ENCODE measurements at places on chromosomes 1 and 21. TPM values are rescaled to one million over a fixed set of nuclear protein-coding genes. Genes with fewer than 3 reads are reported as not detected.

DNA sequence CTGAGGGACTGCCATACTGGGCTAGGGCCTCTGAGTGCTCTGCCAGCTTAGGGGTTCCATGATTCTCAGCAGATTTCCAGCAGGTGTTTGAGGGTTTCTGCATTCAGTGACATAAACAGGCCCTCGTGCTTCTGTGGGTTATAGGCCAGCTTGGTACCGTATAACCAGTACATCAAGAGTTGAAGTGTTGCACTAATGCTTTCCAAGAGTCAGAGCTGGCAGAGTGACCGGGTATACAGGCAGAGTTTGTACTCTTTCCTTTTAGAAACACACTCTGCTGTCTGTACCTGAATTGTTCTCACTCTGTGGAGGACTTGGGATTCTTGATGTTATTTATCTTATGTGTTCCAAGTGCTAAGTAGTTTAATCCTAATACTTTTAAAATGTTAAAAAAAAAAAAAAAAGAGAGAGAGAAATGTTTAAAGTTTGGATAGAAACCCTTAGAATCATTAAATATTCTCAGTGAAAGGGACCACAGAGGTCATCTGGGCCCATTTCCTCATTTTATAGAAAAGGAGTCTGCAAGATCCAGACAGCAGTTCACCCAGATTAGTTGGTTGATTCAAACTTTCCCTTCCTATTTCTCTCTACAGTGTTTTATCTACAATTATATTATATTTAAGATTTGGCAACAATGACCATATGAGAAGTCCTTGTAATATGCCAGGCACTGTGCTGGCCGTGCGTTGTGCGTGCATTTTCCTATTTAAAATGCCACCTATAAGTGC is 325.8 kb downstream of the KIF26B start:
- H3K36me3 ChIP-seq = no peaks in the 10 kb centered on the region
- no peak overlapping the region for H3K27ac ChIP-seq
- H3K4me1 ChIP-seq = no peaks in the 10 kb centered on the region
- H3K4me3 ChIP-seq = no peak overlapping the region

Gene C4BPA
- polyA plus RNA-seq = 0.38 TPM

GRCh38 chr1:205191622-205192021 is 19.9 kb downstream of the DSTYK start:
- no peaks in the 10 kb centered on the region for H3K27me3 ChIP-seq
- DNase-seq = no peak
- peaks cover 8% of the 10 kb centered on the region for H3K36me3 ChIP-seq
- H3K4me1 ChIP-seq = peaks cover 14% of the 10 kb centered on the region

GRCh38 chr1:159795534-159795933 is 6.6 kb upstream of the FCRL6 start:
- no peak overlapping the region for H3K4me3 ChIP-seq
- H3K4me1 ChIP-seq = no peaks in the 10 kb centered on the region
- no peaks in the 10 kb centered on the region for H3K27me3 ChIP-seq
- no peak overlapping the region for H3K27ac ChIP-seq
- H3K36me3 ChIP-seq = no peaks in the 10 kb centered on the region

- H3K4me1 ChIP-seq = peaks cover 15% of the 10 kb centered on the region
- H3K36me3 ChIP-seq = peaks cover 69% of the 10 kb centered on the region
- peak; percentile 36 for DNase-seq
- H3K27me3 ChIP-seq = no peaks in the 10 kb centered on the region
Observed at GRCh38 chr1:27360159-27361043, 6.4 kb downstream of the MAP3K6 start.

Gene FALEC
- polyA plus RNA-seq = not detected

GRCh38 chr1:162090378-162090777 is 20.9 kb downstream of the NOS1AP start:
- H3K36me3 ChIP-seq = no peaks in the 10 kb centered on the region
- H3K4me3 ChIP-seq = no peak overlapping the region
- no peaks in the 10 kb centered on the region for H3K4me1 ChIP-seq
- H3K27me3 ChIP-seq = no peaks in the 10 kb centered on the region
- no peak for DNase-seq

DNA sequence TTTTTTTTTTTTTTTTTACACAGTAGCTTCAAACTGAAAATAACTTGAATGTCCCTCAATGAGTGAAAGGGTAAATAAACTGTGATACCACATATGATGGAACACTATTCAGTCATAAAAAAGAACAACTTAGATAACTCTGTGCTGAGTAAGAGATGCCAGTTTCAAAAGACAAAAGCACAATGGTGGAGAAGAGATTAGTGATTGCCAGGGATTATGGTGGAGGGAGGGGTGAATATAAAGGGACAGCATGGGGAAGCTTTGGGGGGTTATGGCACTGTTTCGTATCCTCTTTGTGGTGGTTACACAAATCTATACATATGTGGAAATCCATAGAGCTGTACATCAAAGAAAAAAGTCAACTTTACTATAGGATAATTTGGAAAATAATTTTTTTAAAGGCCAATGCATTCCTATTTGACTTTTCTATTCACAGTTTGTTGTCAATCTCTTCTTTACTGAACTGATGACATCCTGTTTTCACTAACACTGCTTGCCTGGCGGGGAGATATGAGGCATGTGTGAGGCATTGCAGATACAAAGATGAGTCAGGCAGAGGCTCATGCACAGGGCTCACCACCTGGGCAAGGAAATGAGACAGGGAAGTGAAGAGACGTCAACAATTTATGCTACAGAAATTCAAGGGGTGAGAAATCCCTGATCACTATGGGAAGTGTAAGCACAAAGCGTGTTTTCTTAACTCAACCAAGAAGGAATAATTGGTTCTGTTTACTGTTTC is 302.7 kb downstream of the DUSP10 start:
- no peak overlapping the region for H3K27ac ChIP-seq
- no peaks in the 10 kb centered on the region for H3K4me1 ChIP-seq
- no peaks in the 10 kb centered on the region for H3K36me3 ChIP-seq
- H3K27me3 ChIP-seq = peaks cover 6% of the 10 kb centered on the region

Gene OR2T35
- polyA plus RNA-seq = not detected

DNA sequence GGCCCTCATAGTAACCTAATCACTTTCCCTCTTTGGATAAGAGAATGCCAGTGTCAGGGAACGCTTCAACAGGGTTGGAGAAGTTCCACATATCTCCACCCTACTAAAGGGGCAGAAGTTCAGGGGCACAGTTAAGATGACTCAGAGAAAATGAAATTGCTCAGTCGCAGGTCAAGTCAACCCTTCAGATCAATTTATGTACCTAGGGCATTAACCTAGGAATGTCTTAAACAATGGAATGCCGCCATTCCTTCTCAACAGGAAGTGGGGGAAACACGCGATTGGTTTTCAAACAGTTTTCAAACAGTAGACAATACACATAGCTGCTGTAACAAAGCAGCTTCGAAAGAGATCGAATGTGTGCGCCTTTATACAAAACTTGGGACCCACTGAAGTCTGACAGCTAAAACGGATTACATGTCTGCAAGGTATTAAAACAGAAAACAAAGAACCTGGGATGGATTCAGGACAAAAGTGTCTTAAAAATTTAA is 897 bp downstream of the SLC25A24 start:
- peak; percentile 21 for DNase-seq
- H3K4me1 ChIP-seq = peaks cover 18% of the 10 kb centered on the region
- H3K27me3 ChIP-seq = no peaks in the 10 kb centered on the region
- no peaks in the 10 kb centered on the region for H3K36me3 ChIP-seq
- H3K4me3 ChIP-seq = peak overlapping the region; percentile 30

DNA sequence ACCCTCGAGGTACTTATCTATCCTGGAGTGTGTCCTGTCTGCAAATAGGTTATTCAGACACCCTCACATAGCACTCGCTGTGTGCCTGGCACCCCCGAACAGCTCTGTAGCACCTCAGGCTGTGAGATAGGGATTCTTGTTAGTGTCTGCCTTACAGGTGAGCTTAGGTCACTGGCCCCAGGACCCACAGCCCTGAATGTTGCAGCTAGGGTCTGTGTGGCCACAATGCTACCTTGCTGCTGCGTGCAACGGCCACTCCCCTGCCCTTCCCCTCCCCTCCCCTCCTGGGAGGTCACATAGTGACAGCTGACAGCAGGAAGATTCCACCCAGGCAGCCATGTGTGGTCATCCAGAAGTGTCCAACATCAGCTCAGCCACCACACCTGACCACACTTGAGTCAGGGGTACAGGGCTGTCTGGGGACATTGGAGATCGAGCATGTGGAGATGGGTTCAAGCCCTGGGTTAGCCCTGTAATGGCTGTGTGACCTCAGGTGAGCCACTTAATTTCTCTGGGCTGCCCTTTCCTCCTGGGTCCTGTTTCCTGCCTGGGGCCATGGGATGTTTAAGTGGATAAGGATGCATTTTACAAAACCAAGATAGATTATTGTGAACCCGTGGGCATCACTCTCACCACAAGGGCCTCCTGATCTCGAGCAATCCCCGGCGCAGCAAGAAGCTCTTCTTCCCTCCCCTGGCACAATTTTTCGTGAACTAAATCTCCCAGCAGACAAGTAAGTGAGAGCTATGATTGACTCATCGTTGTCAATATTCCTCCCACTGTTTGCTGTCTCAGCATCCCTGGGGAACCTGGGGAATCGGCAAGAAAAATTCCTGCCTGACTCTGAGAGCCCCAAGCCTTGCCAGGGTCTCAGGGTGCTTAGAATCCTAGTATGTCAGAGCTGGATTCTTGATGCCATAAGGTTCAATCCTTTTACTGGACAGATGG is 208.7 kb downstream of the PTPRU start:
- no peaks in the 10 kb centered on the region for H3K4me1 ChIP-seq
- H3K36me3 ChIP-seq = no peaks in the 10 kb centered on the region
- no peak overlapping the region for H3K4me3 ChIP-seq

Gene FNBP1L
- polyA plus RNA-seq = 11.3 TPM

- peaks cover 64% of the 10 kb centered on the region for H3K4me1 ChIP-seq
- peak; percentile 31 for DNase-seq
- H3K27ac ChIP-seq = no peak overlapping the region
- H3K4me3 ChIP-seq = no peak overlapping the region
Observed at GRCh38 chr1:109396871-109397580, 692 bp downstream of the SORT1 start.

Data from adrenal gland (tissue), 19 donors.